ENCODE measurements at places on chromosomes 4 and X. TPM values are rescaled to one million over a fixed set of nuclear protein-coding genes. Genes with fewer than 3 reads are reported as not detected.

The ARR3 gene
- total RNA-seq = not detected

The DRP2 gene
- total RNA-seq = 0.04 TPM

The FAM184B gene
- total RNA-seq = not detected

The GPC3 gene
- total RNA-seq = not detected

The ZNF41 gene
- 9.7 TPM for total RNA-seq

The SSX3 gene
- not detected for total RNA-seq

The GPRASP1 gene
- 2.7 TPM for total RNA-seq

The SPANXD gene
- total RNA-seq = not detected

The COX7B2 gene
- not detected for total RNA-seq

The MAGEB10 gene
- not detected for total RNA-seq

The RNF150 gene
- not detected for total RNA-seq

The PCDH19 gene
- total RNA-seq = not detected

The AFF1 gene
- 4.0 TPM for total RNA-seq

The PPARGC1A gene
- total RNA-seq = 0.14 TPM

The EBP gene
- 50.2 TPM for total RNA-seq

The MBNL3 gene
- total RNA-seq = 6.9 TPM

The CACNA1F gene
- total RNA-seq = not detected

The SLITRK4 gene
- total RNA-seq = not detected

The BTK gene
- 81.6 TPM for total RNA-seq

The CT83 gene
- not detected for total RNA-seq

The KIAA1210 gene
- 0.87 TPM for total RNA-seq

The DDIT4L gene
- total RNA-seq = not detected

The CXorf49 gene
- total RNA-seq = not detected

The PHF8 gene
- total RNA-seq = 43.3 TPM

The FOXR2 gene
- not detected for total RNA-seq
